GOT3 (cell line): ENCODE measurements at places on chromosomes 5 and 9.

GRCh38 chr5:125484742-125485641 is 738.6 kb upstream of the ZNF608 start:
- DNase-seq = peak; percentile 51

- no peak for DNase-seq
Measured at GRCh38 chr5:99807346-99807745, 727.8 kb upstream of the FAM174A start.

DNA sequence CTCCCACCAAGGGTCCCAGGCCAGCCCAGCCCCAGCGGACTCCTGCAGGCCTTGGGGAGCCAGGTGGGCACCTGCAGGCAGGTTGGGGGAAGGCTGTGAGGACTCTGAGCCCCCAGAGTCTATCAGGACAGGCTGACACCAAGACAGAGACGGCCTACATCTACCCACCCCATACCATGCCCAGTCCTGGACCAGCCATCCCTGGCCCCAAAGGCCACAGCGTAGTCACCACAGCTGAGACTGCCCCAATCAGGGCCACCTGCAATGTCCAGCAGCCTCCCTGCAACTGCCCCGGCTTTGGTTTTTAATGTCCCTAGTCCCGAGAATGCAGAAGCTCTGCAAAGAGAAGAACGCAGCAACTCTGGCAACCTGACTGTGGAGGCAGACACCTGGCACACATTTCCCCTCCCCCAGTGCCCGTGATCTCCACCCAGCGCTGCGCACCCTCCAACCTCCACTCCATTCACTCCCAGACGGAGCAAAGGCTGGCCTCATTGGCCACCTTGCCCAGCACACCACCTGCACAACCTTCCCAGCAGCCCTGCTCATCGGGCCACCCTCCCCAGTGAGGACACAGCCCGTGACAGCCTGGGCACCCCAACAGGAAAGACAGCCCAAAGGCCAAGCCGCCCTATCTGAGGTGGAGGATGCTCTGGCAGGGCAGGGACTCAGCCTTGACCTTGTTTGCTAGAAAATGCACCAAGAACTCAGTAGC is 14.9 kb downstream of the ADAMTS2 start:
- DNase-seq = no peak

GRCh38 chr9:105969636-105970035 is 275.3 kb downstream of the TMEM38B start:
- no peak for DNase-seq

DNA sequence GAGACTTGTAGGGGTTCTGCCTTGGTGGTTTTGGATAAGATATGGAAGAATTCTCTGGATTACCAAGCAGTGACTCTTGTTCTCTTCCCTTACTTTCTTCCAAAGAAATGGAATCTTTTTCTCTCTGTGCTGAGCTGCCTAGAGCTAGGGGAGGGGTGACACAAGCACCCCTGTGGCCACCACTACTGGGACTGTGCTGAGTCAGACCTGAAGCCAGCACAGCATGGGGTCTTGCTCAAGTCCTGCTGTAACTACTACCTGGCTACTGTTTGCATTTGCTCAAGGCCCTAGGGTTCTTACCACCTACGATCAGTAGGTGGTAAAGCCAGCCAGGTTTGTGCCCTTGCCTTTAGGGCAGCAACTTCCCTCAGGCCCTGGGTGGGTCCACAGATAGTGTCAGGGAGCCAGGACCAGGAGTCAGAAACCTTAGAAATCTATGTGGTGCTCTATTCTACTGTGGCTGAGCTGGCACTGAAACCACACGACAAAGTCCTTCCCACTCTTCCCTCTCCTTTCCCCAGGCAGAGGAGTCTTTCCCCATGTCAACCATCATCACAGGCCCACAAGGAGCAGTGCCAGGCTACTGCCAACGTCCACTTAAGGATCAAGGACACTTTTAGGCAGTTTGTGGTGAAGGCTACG is 53.8 kb downstream of the SREK1 start:
- DNase-seq = no peak

DNA sequence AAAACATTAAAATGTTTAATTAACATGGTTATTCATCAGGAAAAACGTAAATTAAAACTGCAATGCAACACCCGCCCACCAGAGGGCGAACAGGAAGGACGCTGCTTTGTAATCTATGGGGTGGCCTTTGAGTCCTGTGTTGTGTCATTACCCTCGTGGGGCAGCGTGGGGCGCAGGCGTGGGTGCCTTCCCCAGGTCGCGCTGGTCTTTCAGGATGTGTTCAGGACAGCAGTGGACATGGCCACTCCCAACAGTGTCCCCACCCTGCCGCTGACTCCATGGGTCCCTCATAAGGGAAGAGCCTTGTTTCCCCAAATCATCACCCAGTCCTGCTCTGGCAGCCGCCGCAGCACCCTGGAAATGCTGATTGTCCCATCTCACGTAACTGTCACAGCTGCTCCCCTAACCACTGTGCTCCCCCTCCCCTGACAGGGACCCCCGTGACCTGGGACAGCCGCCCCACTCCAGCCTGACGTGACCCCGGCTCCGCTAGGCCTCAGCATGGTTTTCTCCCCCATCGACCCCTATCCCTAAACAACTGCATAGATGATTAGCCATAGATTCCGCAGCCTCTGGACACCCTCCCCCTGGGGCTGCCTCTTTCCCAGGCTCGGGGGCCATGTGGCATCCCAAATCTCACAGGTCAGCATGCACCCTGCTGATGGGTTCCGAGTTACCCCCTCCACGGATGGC is 36.4 kb downstream of the GLT6D1 start:
- no peak for DNase-seq

DNA sequence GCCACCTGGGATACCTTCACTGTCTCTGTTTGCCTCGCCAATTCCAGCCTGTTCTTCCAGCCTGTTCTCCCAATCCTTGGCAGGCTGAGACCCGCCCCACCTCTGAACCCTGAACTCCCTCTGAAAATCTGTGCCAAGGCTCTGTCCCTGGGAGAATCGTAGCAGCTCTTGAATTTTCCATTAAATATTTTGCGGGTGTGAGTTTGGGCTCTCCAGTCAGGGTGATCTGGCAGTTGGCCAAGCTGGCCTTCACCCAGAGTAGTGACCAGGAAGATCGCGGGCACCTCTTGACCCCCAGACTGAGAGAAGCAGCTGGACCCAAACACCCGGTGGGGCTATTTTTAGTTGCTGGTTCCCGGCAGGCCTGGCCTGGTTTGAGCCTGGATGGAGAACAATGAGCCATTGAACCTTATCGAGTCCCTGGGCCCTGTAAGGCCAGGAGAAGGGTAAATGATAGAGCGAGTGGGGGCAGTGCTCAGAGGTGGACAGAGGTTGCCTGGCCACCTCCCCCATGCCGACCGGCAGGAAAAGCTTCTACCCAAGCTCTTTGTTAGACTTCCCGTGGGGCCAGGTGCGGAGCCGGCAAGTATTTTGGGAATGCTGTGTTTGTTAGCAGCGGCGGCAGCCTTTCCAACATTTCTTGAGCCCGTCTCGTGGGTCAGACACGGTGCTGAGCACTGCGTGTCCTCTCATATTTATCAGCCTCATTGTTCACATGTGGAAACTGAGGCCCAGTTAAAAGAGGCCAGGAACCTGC is 146.2 kb downstream of the RGS3 start:
- DNase-seq = no peak

GRCh38 chr9:134469041-134469875 is 143.0 kb downstream of the RXRA start:
- DNase-seq = no peak

DNA sequence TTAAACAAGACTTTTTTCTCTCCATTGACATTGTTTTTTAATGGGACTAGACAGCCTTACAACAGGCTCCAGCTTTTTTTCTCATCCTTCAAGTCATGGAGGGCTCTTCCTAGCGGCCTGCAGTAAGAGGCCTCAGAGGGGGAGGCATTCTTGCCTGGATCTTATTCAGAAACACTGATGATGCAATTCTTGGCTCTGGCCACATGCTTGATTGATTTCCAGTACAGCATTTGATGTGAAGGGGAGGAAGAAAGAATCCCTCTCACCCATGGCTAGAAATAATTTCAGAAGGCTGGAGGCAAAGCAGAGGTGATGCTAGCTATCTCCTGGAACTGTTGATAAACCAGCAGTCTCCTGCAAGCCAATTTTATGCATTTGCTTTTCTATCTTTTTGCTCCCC is 324.8 kb downstream of the PRELID2 start:
- DNase-seq = no peak

DNA sequence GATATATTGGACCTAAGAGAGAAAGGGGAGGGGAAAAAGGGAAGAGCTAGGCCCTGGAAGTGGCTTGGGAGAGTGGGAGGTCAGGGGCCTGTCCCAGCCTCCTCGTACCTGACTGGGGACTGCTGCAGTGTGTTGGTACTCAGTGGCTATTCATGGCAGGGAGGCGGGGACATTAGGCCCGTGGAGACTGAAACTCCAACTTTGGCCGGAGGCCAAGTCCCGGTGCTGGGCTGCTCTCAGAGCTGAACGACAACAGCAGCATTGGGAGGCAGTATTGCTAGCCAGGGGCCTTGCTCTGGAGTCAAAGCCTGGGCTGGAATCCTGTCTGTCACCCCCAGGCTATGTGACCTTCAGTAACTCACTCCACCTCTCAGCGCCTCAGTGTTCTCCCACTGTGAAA is 37.8 kb downstream of the NEURL1B start:
- no peak for DNase-seq

DNA sequence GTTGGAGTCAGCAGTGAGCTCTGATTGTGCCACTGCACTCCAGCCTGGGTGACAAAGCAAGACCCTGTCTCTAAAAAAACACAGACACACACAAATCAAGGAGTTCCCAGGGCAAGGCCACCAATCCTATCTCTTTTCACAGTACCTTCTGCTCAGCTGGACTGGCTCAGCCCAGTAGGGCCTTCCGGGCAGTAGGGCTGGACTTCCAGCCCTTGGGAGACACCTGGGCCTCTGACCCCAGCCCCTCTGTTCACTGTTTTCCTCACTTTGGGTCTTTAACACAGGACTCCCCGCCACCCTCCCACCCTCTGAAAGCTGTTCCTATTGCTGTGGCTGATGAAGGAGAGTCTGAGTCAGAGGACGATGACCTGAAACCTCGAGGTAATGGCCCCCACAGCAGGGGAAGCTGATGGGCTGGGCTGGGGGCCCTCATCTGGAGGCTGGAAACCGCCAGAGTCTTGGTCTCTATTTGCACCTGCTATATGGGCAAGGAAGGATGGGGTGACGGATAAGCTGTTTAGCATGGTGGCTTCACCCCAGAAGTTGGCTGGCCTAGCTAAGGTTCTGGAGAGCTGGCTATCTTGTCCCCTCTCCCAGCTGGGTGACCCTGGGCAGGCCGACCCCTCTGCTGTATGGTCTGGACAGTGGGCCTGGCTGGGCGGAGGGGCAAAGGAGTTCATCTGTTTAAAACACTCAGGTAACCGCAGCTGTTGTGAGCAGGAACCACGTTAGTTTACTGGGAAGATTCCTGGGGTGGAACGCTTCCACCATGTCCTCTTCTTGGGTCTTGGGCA is 25.6 kb downstream of the USP20 start:
- no peak for DNase-seq

GRCh38 chr9:136264031-136264430 is 18.4 kb upstream of the QSOX2 start:
- DNase-seq = no peak

- no peak for DNase-seq
Measured at GRCh38 chr5:137438932-137439331, 60.2 kb downstream of the SPOCK1 start.

DNA sequence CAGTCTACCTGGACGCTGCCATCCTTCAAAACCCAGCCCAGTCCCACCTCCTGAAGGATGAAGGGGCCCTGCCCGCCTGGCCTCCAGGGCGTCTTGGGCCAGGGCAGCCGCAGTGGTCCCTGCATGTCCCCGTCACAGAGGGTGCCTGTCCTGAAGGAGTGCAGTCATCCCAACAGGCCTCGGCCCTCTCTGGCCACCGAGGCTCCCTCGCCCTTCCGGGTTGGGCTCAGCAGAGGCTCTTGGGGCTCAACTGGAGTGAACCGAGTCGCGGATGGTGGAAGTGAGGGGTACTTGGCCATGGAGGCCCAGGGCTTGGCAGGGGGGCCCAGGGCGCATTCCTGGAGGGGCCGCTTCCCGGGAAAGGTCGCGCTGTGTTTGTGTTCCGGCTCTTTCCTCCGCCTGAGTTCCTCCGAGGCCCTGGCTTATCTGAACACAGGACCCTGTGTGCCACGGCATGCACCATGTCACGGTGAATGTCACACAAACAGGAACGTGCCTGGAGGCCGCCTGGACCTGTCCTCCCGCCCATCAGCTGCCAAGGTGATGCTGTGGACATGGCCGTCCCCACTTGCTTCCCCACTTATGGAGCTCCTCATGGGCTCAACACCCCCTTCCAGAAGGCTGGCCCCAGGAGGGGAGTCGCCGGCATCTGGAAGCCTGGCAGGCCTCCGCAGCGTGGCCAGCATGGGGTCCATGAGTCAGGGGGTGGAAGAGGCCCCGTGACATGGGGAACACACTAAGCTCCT is 25.7 kb upstream of the OBP2B start:
- no peak for DNase-seq

DNA sequence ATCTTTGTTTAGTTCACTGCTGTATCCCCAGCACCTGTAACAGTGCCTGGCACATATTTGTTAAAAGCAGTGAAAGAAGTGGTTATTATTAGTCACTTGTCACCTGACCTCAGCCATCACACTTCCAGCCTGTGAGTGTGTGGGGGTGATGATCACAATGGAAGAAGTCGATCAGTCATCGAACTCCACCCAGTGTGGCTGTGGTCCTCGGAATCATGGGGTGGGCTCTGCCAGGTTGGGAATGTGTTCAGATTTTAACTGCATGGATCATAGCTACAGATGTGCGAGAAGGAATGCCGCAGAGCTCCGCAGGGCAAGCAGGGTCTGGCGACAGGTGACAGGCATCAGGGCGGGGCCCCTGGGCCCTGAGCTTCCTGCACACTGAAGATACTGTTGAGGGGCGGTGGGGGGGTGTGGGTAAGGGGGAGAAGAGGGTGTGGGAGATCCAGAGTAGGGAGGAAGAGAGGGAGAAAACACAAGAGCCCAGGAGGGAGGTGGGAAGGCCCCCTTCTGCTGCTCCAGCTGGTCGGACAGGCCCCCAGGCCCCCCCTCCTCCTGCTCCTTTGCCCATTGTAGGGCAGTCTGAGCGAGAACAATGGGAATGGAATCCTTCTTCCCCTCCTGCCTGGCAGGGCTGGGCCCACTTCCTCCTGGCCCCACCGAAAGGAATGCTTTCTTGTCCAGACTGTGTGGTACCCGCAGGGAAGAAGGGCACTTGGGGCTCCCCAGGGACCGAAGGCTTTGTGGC is 89.6 kb downstream of the SPRY4 start:
- no peak for DNase-seq

DNA sequence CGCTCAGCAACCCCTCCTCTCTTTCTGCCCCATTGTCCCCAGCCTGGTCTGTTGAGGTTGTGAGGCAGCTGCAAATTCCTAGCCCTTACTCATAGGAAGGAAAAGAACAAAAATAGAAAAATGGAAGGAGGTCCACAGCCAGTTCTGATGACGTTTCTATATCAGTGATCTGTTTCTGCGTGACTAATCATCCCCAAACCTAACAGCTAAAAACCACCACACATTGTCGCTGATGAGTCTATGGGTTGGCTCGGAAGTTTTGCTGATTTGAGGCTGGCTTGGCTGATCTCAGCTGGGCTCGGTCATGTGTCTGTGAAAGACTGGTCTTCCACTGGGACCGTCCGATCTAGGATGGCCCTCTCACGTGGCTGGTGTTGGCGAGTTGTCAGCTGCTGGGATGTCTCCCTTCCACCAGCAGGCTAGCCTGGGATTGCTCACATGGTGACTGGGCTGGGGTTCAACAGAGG is 200.6 kb upstream of the ZNF618 start:
- DNase-seq = peak; percentile 30
